ENCODE measurements at places on chromosomes 7 and 10.

DNA sequence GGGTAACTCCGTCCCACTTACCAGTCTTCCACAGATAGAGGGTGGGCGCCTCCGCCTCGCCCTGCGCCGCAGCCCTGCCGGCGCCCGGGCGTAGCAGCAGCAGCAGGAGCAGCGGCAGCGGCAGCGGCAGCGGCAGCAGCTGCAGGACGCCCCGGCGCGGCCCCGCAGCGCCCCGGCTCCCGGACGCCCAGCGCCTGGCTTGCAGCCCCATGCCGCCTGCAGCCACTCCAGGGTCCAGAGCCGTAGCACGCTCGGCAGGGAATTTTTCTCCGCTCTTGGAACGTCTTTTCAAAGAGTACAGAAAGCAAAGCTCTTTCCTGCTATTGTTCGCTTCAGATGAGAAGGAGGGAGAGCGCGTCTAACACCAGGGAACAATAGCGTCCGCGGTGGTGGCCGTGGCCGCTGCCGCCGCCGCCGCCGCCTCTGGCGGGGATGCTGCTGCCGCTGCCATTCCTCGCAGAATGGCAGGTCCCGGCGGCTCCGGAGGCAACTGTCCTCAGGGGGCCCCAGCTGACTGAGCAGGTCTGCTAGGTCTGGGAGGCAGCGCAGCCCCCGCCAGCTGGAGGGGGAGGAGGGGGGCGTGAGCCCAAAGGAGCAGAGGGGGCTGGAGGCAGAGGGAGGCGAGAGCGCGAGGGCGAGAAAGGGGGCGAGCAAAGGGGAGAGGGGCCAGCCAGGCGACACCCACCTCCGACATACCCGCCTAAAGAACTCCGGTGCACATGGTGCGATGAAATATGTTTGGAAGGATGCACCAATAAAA lies at the start of gene THSD7A:
TSS of gene THSD7A (minus strand) at position 463 of the 760 bp plus-strand sequence. CDS start at position 211, 252 bp downstream.
- no peak for DNase-seq

GRCh38 chr10:46557319-46558121 lies 1.1 kb upstream of the GPRIN2 start:
- no peak for DNase-seq

DNA sequence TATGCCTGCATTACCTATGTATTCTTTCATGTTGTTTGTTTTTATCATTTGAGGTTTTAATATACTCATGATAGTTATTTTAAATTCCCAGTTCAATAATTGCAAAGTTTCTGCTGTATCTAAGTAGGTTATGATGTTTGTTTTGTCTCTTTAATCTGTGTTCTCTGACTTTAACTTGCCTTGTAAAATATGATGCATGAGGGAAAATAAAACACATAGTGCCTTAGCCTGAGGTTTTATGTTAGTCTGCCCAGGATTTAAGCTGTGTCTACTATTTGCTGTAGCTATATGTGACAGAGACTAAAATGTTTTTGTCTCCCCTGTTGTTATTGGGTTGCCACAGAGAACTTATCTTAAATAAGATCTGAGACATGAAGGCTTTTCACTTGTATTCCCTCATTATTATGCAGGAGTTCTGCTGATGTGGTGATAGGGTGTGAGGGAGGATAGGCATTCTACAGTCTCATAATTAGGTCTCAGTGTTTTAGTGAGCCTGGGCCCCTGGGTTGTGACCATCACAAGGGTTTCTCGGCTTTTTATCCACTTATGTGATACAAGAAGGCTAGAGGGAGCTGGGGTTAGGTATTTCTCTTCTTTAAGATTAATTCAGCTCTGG lies 582.5 kb downstream of the CNTNAP2 start:
- DNase-seq, result no peak

- no peak for DNase-seq
Measured at GRCh38 chr7:159020987-159021386, 123.7 kb downstream of the VIPR2 start.

DNA sequence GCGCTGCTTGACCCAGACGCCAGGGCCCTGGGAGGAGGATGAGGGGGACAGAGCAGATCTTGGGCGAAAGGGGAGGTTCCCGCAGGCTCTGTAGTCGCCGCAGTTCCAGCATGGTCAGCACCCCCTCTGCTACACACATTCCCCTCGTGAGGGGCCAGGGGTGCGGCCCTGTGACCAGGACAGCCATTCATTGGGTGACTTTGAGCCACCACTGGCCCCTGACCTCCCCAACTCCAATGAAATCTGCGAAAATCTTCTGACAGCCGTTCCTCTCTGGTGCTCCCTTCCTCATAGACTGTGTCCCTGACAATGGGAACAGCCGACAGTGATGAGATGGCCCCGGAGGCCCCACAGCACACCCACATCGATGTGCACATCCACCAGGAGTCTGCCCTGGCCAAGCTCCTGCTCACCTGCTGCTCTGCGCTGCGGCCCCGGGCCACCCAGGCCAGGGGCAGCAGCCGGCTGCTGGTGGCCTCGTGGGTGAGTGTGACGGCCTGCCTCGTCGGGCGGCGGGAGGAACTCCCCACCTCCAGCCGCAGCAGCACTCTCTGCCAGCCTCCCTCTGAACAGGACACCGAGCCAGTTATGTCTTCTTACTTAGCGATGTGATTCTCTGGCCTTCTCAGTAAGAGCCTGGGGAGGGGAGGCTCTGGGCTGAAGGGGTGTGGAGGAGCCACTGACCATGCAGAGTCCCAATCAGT lies 825 bp downstream of the TMEM176A start:
- DNase-seq, result no peak

- DNase-seq, result no peak
Measured at GRCh38 chr10:30598105-30598776, 31.3 kb downstream of the LYZL2 start.

- no peak for DNase-seq
Measured at GRCh38 chr7:29808075-29808801, 1.9 kb downstream of the WIPF3 start.

GRCh38 chr7:149799397-149800168 lies 26.2 kb upstream of the ZNF467 start:
- no peak for DNase-seq

- no peak for DNase-seq
Measured at GRCh38 chr10:98016772-98017475, 13.5 kb downstream of the CRTAC1 start.

DNA sequence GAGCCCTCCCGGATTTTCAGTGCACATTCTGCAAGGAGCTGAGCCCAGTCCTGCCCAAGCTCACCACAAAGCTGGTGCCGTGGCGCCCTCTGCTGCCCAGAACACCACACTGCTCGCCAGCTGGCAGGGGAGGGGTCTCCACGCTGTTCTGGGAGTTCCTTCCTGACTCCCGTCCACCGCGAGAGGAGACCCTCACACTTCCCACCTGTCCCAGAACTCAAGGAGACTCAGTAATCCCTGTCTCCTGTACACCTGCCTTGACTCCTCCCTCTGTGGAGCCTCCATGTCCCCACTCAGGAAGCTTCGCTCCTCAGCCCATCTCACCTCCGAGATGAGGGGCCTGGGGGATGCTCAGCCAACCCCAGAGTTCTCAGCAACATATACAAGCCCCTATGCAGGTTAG lies 11.3 kb downstream of the C10orf105 start:
- no peak for DNase-seq
